ENCODE measurements at places on chromosomes 7 and 10.

DNA sequence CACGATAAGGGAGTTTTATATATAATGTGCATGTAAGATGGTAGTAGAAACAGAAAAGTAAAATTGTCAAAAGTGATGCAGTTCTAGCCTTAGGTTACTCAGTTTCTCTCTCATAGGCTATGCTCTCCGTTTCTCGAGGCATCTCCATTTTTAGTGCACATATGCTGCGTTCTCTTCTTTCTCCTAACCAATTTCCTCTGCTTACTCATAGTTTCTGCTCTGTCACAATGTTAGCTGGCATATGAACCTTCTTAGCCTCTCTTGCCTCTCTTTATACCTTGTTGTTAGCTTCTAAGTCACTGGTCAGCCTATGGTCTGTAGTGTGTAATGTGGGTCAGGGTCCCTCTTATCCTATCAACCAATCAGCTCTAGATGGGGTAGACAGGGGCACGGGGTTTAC, 280.6 kb upstream of the ETV1 start:
- DNase-seq: no peak

GRCh38 chr7:128236924-128237586, 4.0 kb upstream of the LEP start:
- no peak for DNase-seq

DNA sequence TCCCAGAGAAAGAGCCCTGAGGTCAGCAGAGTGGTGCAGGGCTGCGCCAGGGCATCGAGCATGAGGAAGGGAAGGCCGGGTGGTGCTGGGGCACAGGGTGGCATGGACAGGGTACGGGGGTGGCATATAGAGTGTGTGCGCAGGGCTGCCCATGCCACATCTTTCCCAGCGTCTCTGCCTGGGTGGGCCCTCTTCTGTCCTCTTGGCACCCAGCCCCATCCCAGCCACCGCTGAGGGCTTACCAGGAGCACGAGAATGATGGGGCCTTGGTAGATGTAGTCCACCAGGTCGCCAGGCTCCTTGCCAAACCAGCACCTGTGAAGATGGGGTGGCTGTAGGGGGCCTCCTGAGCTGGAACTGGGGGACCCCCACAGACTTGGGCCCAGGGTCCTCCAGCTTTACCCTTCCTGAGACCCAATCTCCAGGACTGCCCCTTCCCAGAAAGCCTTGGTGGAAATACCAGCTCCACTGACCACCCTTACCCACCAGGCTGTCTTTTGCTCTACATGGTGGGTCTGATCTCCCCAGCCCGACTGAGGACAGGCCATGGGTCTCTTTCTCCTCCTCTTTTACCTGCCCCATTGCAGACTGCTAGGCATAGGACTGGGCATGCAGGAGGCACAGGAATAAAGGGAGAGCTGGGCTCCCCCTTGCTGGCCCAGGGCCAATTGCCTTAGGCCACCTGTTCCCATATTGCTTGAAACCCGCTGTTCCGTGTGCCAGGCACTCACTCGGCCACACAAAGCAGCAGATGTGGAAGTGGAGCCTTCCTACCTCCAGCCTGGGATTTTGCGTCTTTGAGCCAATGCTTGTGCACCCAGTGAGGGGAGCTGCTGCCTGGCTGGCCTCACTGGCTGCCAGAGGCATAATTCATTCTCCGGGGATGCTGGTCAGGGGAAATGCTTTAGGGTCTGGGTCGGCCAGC, 21.7 kb downstream of the CRHR2 start:
- DNase-seq: no peak

GRCh38 chr7:75638594-75639070, 100.1 kb downstream of the HIP1 start:
- peak; percentile 64 for DNase-seq

GRCh38 chr7:70696201-70696754, 435.7 kb upstream of the GALNT17 start:
- DNase-seq: no peak

GRCh38 chr10:50437248-50437647, 185.9 kb upstream of the ASAH2 start:
- DNase-seq: no peak

- no peak for DNase-seq
These were observed 73.6 kb downstream of the EMX2 start for GRCh38 chr10:117616179-117616578.

DNA sequence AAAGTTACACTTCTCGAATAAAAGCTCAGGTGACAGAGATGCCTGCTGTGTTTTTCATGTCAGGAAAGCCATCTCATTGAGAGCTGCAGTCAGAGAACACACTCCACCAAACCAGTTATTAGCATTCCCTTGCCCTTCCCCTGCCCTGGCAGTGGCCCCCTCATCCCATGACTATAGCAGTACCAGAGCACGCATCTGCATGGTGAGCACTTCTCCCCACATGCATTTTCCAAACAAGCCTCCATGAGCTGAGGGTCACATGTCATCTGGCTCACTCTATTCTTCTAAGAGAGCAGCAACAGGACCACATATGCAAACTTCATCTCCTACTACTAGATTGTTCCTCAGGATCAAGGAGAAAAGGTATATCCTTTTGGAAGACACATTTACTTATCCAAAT, 42.4 kb upstream of the FGL2 start:
- DNase-seq: no peak

DNA sequence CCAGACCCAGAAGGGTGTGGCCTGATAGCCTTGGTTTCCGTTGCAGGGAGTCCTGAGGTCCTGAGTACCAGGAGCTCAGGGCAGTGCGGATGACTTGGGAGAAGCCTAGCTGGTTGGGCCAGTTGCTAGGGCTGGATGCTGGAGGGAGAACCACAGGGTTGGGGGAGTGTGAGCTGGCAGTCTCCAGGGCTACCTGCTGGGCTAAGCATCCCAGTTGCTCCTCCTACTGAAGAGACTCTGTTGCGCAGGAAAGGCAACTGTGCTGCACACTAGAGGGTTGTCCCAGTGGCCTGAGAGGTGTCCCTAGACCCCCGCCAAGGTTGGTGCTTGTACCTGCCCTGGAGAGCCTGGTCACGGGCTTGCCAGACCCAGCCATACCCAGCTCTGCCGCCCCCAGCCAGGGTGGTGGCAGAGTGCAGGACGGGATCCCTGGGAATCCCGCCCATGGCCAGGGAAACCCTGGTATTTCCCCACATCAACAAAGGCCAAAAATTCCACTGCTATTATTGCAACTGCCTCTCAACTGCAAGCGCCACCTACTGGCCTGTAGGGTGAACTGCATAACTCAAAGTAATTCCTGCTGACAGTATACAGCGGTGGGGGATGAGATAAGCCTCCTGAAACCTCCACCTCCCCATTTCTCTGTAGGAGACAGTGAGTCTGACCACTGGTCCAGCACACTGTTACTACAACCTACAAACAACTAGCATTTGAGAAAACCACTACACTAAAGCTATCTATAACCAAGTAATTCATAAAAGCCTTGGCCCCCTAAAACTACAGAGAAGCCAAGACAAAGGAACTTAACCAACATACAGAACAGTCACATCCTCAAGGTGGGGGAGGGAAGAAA, 67.6 kb upstream of the DDC start:
- DNase-seq: no peak

GRCh38 chr7:1696671-1697498, 26.8 kb downstream of the ELFN1 start:
- DNase-seq: no peak

DNA sequence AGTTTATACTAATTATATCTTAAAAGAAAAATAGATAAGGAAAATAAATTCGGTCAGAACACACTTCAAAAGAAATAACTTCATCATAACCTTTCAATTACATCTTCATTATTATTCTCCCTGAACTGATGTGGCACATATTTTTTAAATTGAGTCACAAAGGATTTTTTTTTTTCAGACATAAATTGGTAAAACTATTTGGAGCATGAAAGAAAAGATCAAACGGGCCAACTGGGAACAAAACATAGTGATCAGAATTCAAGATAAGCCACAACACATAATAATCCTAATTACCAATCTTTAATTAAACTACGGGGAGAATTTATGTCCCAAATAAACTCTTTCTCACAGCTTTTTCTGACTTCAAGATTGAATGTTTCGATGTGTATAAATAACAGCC, 258.2 kb upstream of the MAGI2 start:
- DNase-seq: no peak

- no peak for DNase-seq
These were observed 249.8 kb upstream of the PHF14 start for GRCh38 chr7:10723832-10724231.

DNA sequence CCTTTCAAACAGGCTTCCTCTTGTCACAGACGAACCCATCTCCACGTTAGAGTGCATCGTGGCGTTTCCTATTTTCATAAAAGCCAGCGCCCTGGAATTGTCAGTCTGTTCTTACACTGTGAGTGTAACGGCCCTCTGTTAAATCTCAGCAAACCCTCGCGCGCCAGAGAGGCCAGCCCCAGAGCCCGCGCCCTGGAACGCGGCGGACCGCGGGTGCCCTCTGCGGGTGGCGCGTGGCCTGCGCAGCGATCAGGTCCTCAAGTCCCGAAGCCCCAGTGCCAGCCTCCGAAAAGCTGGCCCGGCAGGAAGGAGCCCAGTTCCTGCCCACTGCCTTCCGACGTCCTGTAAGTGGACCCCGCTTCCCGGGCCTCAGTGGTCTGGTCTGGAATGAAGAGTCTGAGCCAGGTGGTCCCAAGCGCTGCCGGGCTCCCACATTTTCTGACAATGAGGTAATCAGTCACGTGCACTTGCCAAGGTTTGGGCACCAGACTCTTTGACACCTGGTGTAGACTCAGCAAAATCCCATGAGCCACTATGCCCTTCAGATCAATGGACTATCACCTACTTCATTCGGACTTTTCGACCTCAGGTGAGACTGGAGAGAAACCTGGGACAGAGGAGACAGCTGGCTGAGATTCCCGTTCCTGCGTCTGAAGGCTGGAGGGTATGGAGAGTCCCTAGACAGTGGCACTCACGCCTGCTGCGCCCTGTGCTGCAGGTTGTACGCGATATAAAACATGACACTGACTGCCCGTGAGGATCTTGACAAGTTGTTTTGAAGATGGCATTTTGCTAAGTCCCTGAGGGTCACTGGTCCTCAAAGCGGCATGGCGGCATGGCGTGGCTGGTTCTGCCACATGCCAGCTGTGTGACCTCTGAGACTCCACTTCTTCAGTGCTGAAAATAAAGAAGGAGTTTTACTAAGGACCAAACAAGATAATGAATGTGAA, 109.4 kb upstream of the LANCL2 start:
- DNase-seq: peak; percentile 85

GRCh38 chr10:89351412-89351779, 23.6 kb downstream of the IFIT3 start:
- DNase-seq: no peak

GRCh38 chr7:26919906-26920493, 55.6 kb upstream of the SKAP2 start:
- no peak for DNase-seq

DNA sequence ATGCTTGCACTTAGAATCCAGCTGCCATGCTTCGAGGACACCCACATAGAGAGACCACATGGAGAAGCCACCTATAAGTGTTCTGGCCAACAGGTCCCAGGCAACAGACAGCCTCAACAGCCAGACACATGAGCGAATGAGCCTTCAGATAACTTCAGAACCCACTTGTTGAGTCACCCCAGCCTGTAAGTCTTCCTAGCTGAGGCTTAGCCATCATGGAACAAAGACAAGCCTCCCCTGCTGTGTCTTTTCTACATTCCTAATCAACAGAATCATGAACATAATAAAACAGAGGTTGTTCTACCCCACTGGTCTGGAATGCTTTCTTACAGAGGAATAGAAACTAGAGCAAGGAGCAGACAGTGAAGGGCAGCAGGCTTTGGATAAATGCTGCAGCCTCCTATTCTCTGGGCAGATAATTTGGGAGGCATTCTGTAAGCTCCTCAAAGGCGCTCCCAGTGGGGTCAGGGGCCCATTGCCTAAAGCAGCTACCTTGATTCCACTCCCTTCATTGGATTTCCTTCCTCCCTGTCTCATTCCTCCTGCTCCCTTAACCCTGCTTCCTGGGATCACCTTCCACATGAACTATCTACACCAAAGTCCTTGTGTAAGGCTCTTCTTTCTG, 4.6 kb downstream of the TLL2 start:
- DNase-seq: no peak

DNA sequence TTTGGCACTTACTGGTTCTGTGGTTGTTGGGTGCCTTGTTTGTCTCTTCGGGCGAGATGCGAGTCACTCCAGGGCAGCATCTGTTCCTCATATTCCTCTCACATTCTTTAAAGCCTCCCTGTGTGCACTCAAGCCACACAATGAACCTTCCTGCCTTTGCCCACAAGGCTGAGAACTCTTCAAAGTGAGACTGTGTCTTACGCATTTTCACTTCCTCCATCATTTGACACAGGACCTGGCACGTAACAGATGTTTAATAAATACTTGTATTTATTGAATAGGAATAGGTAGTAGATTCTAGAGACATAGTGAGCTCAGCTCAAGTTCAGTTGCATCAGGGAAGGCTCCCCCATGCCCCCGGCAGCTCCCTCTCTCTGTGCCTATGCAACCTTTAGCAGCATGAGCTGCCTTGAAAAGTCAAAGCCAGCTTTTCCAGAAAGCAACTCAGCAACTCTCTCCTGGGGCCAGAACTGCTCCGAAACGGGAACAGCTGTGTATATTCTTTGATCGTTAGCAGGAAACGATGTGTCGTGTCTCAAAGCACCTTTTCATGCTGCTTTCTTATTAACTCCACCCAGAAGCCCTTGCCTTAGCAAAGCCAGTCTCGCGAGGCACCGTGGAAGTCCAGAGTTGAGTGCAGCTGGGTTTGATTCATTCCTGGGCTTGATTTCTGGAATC, 97.5 kb downstream of the PFKFB3 start:
- DNase-seq: no peak

- no peak for DNase-seq
These were observed 72.5 kb upstream of the IGFBP3 start for GRCh38 chr7:45993621-45994020.

- DNase-seq: no peak
These were observed 267.7 kb downstream of the FGFR2 start for GRCh38 chr10:121330563-121330962.

DNA sequence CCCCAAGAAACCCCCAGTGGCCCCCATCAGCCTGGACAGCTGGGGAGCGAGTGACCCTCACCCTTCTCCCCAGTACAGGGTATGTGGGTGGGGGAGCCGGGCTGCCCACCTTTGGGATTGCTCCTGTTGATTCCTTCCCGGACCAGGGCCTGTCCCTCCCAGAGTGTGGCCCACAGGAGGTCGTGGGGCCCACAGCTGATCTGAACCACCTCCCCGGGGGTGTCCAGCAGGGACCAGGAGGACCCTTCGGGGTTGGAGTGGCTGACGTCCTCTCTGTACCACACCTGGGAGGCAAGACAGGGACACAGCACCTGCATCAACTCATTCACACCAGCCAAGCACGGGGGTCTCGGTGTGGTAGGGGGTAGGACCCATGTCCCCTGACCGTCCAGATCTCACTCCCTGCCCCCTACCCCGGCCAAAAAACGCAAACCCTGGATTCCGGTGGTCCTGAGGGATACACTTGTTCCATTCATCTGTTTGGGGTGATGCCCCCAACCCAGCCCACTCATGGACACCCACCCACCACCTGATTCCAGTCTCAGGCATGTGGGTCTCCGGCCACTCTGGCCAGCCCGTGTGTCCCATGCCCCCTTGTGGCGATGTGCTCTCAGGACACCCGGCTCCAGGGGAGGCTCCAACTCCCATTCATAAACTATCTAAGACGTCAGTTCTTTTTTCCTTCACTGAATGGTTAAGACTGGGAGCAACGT, 10.9 kb downstream of the TECPR1 start:
- DNase-seq: no peak

Data from heart right ventricle (tissue), 16 donors.